ENCODE measurements at places on chromosomes 4 and X. TPM values are rescaled to one million over a fixed set of nuclear protein-coding genes. Genes with fewer than 3 reads are reported as not detected.

GRCh38 chr4:185244763-185245162, 35.4 kb downstream of the SNX25 start:
- no peak overlapping the region for H3K4me3 ChIP-seq
- no peak for DNase-seq
- no peaks in the 10 kb centered on the region for H3K36me3 ChIP-seq

DNA sequence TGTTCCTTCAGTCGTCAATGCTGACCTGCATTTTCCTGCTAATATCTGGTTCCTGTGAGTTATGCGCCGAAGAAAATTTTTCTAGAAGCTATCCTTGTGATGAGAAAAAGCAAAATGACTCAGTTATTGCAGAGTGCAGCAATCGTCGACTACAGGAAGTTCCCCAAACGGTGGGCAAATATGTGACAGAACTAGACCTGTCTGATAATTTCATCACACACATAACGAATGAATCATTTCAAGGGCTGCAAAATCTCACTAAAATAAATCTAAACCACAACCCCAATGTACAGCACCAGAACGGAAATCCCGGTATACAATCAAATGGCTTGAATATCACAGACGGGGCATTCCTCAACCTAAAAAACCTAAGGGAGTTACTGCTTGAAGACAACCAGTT, 12.6 kb downstream of the TLR8 start:
- H3K4me1 ChIP-seq, result no peaks in the 10 kb centered on the region
- H3K27me3 ChIP-seq, result no peaks in the 10 kb centered on the region
- no peak for DNase-seq
- H3K4me3 ChIP-seq, result no peak overlapping the region

- H3K4me3 ChIP-seq, result peak overlapping the region; percentile 48
- no peak overlapping the region for H3K27ac ChIP-seq
- H3K36me3 ChIP-seq, result no peaks in the 10 kb centered on the region
- peaks cover 19% of the 10 kb centered on the region for H3K4me1 ChIP-seq
- peaks cover 9% of the 10 kb centered on the region for H3K27me3 ChIP-seq
- no peak for DNase-seq
Measured at GRCh38 chrX:71912156-71912555, 1.5 kb downstream of the NHSL2 start.

DNA sequence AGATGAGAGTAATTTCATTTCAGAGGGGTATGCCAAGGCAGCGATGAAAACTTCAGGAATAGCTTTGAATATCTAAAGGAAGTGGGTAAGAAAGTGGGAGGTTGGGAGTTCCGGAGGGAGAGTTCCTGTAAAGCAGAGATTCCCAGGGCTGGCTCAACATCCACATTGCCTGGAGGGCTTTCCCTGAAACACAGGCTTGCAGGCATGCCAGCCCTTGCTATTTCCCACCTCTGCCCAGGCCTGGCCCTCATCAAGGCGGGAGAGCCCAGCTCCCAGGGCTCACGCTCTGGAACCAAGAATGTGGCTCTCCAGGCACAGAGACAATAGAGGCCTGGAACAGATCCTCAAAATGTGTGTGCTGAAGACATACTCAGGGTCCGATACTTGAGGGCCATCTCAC, 43.8 kb upstream of the CLDN34 start:
- H3K27ac ChIP-seq, result no peak overlapping the region
- no peak for DNase-seq
- H3K36me3 ChIP-seq, result no peaks in the 10 kb centered on the region
- no peaks in the 10 kb centered on the region for H3K4me1 ChIP-seq

- no peaks in the 10 kb centered on the region for H3K27me3 ChIP-seq
- no peak overlapping the region for H3K27ac ChIP-seq
- H3K4me3 ChIP-seq, result no peak overlapping the region
- H3K36me3 ChIP-seq, result no peaks in the 10 kb centered on the region
- no peak for DNase-seq
Measured at GRCh38 chr4:153643406-153644383, 40.4 kb upstream of the TLR2 start.

DNA sequence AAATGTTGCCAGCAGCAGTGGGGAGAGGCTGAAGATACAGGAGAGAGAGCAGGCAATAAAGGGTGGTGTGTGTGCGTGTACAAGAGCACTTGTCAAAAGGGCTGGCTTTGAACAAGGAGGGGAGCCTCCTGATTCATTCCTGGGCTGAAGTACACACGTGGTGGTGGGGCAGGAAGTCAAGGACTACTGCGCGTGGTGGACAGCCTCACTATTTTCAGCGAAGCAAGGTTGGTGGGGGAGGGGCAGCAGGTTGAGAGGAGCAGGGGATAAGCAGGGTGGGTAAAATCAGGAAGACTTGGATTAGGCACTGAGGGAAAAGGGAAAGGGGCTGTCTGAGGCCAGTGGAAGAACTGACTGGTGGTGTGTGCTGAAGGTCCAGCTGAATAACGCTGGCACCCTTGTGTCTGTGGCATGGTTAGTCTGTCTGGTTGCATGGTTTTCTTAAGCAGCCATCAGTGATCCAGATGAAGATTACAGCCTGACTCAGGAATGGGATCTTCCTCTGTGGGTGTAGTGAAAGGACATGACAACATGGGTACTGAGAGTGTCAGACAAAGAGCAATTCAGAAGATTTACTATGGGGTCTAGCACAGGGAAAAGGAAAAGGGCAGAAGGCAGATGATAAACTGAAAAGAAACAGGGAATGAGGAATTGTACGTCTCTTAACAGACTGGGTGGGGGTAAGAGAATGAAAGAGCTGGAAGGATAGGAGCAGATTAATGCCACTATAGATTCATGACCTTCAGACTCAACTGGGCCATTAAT, 149.8 kb downstream of the CHM start:
- no peak overlapping the region for H3K27ac ChIP-seq
- no peak overlapping the region for H3K4me3 ChIP-seq
- H3K27me3 ChIP-seq, result no peaks in the 10 kb centered on the region
- H3K4me1 ChIP-seq, result no peaks in the 10 kb centered on the region

GRCh38 chrX:55118574-55118973, 29.8 kb downstream of the PAGE2 start:
- DNase-seq, result no peak
- no peaks in the 10 kb centered on the region for H3K4me1 ChIP-seq
- no peaks in the 10 kb centered on the region for H3K27me3 ChIP-seq

GRCh38 chr4:115119804-115120352, 6.5 kb upstream of the NDST4 start:
- no peak overlapping the region for H3K4me3 ChIP-seq
- H3K36me3 ChIP-seq, result no peaks in the 10 kb centered on the region
- no peak for DNase-seq
- no peak overlapping the region for H3K27ac ChIP-seq
- no peaks in the 10 kb centered on the region for H3K4me1 ChIP-seq

DNA sequence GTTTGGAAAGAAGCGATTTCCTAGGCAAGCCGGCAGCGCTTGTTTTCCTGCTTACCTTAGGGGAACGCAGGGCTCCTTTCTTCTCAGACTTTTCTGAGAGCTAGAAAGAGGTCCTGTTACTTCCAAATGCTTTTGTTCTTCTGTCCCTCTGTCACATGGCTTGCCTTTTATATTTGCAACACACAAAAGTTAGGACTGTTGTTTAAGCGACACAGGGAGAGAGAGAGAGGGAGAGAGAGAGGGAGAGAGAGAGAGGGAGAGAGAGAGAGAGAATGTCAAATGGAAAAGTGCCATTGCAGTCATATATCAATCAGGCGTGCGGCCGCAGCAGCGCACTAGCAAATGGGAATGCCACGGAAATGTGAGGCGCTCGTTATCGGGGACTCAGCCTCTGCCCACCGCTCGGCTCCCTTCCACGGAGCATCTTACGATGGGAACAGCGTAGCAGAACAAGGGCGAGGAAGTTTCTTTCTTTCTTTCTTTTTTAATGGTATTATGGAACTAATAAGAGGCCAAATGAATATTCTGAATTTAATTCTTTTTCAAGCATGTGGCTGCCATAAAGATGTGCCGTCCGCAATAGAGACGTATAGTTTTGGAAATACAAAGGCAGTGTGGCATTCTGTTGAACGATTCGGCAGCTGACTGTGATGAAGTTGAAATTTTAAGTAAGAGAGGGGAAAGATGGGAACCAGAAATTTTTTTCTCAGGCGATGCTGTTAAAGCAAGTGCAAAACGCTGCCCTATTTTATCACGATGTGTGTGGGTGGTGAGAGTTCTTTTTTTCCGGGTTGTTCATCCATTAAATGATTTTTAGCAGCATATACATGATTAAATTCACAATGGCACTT, at the start of gene NDP:
NDP (minus strand) TSS at position 142 of the 851 bp plus-strand sequence. CDS start 14,745 bp downstream, outside the sequence.
- H3K27me3 ChIP-seq, result no peaks in the 10 kb centered on the region
- H3K4me3 ChIP-seq, result peak within 1 kb of the TSS; percentile 22
- no peak for DNase-seq
- H3K36me3 ChIP-seq, result no peaks in the 10 kb centered on the region
- peaks cover 17% of the 10 kb centered on the region for H3K4me1 ChIP-seq

Gene LNX1
- 22.3 TPM for total RNA-seq

Gene USP17L11
- not detected for total RNA-seq

Gene TCEAL8
- total RNA-seq, result 34.1 TPM

Gene ASMT
- total RNA-seq, result not detected

Gene SLC25A43
- 39.0 TPM for total RNA-seq
